Right atrium auricular region (tissue), 2 donors: ENCODE measurements at places on chromosomes 6 and 20.

- no peak overlapping the region for H3K4me3 ChIP-seq
- DNase-seq: no peak
- no peaks in the 10 kb centered on the region for H3K36me3 ChIP-seq
- no peak overlapping the region for H3K27ac ChIP-seq
These were observed 118.5 kb downstream of the GFRAL start for GRCh38 chr6:55445648-55446204.

DNA sequence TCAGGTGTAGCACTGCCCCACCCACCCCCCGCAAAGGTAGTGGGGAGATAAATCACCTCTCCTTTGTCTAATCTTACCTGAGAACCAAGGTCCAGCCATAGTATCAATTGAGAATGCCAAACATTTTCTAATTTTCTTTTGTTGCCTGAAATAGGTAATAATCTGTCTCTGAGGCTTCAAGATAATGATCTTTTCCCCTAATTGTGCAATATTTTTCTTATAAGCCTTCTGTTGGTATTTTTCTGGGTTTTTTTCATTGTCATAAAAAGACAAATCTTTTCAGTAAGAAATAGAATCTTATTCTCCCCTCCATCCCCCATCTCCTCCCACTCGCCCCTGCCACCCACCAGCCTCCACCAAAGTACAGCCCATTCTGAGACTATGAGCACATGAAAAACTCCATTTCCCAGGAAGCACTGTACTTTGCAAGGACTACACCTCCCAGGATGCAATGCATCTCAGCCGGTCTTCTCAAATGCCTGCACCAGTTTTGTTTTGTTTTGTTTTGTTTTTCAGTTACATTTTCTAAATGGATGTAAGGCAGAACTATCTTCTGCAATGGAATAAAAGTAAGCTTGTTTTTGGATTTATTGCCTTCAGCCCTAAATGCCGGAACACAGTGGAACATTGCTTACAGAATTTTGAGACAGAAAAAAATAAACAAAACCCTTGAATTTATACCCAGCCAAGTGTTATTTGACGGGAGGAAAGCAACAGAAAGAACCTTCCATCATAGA is 268.0 kb downstream of the TFAP2A start:
- H3K36me3 ChIP-seq: no peaks in the 10 kb centered on the region
- H3K27me3 ChIP-seq: no peaks in the 10 kb centered on the region
- H3K4me1 ChIP-seq: no peaks in the 10 kb centered on the region
- peak overlapping the region; percentile 10 for H3K4me3 ChIP-seq
- H3K27ac ChIP-seq: no peak overlapping the region

- peak overlapping the region; percentile 45 for H3K27ac ChIP-seq
- no peak for DNase-seq
- H3K36me3 ChIP-seq: no peaks in the 10 kb centered on the region
- H3K27me3 ChIP-seq: no peaks in the 10 kb centered on the region
- H3K4me3 ChIP-seq: no peak overlapping the region
These were observed 59.7 kb upstream of the SNX9 start for GRCh38 chr6:157763129-157763903.

DNA sequence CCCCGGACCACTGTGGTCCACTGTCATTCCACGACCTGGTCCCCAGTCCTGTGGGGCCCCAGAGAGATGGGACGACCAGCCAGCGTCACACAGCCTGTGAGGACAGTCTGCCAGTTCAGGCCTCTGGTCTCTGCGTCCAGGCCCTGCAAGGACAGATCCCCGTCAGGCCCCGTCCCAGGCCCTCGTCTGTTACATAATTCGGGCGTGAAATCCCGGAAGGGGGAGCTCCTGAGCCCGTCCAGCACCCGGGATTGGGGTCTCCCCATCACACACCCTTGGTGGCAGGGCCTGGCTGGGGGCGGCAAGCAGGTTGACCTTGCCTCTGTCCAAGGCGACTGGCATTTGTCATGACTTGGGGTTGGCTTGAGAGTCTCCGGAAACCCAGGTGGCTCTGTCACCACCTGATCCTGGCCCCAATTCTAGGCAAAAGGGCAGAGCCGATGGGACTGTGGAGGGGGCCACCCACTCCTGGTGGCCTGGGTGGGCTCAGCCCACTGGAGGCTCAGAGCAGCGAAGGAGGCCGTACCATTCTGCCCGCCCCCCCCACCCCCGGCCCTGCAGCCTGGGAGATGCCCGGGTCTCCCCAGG is 73.8 kb upstream of the GATA5 start:
- H3K36me3 ChIP-seq: peaks cover 37% of the 10 kb centered on the region
- peak overlapping the region; percentile 72 for H3K4me3 ChIP-seq
- peaks cover 36% of the 10 kb centered on the region for H3K4me1 ChIP-seq

DNA sequence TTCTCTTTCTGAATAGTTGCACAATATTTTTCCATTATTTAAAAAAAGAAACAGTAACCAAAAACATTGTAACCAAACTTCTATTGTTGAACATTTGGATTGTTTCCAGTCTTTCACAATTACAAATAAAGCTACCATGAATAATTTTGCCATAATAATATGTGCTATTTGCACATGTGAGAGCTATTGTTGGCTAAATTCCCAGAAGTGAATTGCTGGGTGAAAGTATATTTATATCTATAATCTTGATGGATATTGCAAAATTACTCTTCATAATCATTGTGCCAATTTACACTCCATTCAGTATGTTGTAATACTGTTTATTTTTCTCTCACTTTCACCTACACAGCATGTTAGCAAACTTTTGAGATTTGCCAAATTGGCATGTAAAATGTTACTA is 36.6 kb upstream of the SLC22A16 start:
- H3K36me3 ChIP-seq: no peaks in the 10 kb centered on the region
- DNase-seq: no peak
- H3K4me1 ChIP-seq: no peaks in the 10 kb centered on the region

DNA sequence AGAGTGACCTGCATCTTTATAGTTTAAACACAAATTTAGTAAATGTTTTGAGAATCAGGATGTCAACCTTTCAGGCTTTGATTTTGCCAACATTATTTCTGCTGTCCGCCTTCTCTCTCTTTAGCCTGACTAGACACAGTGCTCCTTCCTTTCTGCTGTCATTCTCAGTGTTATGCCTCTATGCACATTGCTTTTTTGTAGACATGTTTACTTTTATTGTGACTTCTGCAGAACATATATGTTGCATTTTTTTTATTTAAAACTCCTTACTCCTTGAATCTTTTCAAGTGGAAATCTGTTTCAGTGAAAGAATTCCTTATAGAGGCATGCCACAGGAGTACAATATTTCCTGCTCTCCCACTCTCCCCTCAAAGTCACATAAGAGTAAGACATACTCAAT is 64.2 kb downstream of the LAMA4 start:
- H3K4me3 ChIP-seq: no peak overlapping the region
- no peak overlapping the region for H3K27ac ChIP-seq
- peaks cover 4% of the 10 kb centered on the region for H3K4me1 ChIP-seq
- no peak for DNase-seq
- H3K27me3 ChIP-seq: no peaks in the 10 kb centered on the region

GRCh38 chr6:143110996-143111395 is 50.3 kb downstream of the AIG1 start:
- no peaks in the 10 kb centered on the region for H3K36me3 ChIP-seq
- H3K4me1 ChIP-seq: no peaks in the 10 kb centered on the region
- H3K27ac ChIP-seq: no peak overlapping the region

DNA sequence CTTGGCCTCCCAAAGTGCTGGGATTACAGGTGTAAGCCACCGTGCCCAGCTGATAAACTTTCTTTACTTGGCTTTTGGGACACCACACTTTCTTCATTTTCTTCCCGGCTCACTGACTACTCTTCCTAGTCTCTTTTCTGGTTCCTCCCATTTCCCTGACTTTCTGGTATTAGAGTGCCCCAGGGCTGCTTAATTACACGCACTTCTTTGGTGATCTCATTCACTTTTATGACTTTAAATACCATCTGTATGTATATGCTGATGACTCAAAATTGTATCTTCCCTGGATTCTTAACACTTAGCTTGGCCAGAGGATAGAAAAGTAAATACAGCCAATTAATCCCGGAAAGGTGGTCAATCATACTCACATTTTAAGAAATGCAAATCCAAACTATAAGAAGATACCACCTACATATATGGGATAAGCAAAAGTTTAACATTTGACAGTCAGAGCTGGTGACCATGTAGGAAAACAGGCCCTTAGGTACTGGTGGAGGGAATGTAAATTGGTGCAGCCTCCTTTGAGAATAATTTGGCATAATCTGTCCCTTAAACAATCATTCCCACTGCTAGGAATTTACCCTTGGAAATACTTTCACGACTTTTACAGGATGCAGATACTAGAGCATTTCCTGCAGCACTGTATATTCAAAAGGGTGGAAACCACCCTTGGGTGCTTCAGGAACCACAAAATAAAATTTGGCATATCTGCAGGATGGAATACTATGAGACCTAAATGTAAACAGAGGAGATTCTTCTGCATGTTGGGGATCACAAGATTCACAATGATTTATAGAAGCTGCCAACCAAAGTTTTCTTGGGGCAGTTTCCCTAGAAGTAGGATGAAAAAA is 9.4 kb upstream of the NANP start:
- no peak overlapping the region for H3K27ac ChIP-seq
- H3K4me3 ChIP-seq: no peak overlapping the region
- no peak for DNase-seq
- no peaks in the 10 kb centered on the region for H3K27me3 ChIP-seq
- H3K36me3 ChIP-seq: peaks cover 4% of the 10 kb centered on the region

DNA sequence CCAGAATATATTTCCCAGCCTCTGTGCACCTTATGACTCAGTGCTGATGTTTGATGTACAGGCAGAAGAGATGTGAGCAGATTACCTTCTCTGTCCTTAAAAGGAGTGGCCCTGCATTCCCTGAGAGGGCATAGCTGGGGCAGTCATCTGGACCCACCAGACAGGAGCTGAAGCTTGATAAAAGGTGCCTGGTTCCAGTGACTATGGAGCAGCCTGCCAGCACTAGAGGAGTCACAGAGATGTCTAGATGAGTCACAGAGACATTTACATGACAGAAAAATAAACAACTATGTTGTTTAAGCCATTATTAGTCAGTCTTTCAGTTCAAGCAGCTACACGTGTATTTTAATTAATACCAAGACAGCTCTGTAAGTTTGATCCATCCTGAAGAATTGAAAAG is 237.1 kb upstream of the MOCS1 start:
- DNase-seq: no peak
- no peaks in the 10 kb centered on the region for H3K4me1 ChIP-seq
- H3K36me3 ChIP-seq: no peaks in the 10 kb centered on the region
- no peak overlapping the region for H3K4me3 ChIP-seq
- H3K27me3 ChIP-seq: no peaks in the 10 kb centered on the region
- H3K27ac ChIP-seq: no peak overlapping the region

DNA sequence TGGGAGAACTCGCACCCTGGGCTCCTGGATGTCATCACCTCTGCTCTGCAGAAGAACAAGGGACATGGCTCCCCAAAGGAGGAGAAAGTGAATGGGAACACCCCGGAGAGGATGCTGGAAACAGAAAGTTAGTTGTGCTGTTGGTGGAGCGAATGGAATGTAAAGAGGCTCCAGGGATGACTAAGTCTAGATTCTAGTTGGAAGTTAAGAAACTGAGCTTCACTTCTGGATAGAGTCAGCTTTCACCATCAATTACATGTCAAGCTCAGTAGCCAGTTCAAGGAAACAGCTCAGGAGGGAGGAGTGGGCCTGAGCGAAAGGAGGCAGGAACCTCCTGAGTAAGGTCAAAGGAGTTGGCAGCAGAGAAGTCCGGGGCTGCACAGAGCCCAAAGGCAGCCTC is 132.1 kb upstream of the ARID1B start:
- H3K27ac ChIP-seq: no peak overlapping the region
- no peaks in the 10 kb centered on the region for H3K36me3 ChIP-seq
- no peaks in the 10 kb centered on the region for H3K4me1 ChIP-seq
- no peak for DNase-seq
- no peak overlapping the region for H3K4me3 ChIP-seq

DNA sequence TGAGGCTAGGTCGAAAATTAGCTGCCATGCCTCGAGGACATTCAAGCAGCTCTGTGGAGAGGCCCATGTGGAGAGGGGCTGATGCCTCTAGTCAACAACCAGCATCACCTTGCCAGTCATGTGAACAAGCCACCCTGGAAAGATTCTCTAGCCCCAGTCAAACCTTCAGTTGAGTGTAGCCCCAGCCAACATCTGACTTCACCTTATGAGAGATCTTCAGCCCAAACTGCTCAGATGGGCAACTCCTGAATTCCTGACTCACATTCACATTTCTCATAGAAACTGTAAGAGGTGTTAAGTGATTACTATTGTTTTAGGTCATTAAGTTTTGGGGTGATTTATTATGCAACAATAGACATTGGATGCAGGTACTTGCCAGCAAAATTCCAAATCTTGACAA is 44.9 kb downstream of the GJA10 start:
- H3K36me3 ChIP-seq: no peaks in the 10 kb centered on the region
- H3K4me3 ChIP-seq: no peak overlapping the region
- no peak overlapping the region for H3K27ac ChIP-seq

DNA sequence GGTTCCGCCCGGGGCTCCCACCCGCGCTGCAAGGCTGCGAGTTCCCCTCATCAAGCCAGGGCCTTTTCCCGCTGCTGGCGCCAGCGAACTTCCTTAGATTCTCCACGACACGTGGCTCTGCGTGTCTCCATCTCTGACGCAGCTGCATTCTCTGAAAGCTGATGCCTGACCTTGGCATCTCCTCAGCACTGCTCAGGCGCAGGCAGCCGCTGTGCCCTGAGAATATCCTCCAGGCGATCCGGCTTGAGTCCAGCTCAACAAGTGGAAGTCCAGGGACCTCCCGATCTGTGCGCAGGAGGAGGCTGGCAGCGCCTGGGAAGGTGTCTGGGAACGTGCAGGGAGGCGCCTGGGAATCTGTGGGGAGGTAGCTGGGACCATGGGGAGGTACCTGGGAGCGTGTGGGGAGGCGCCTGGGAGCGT is 171.2 kb upstream of the THBS2 start:
- DNase-seq: no peak
- no peak overlapping the region for H3K27ac ChIP-seq
- no peaks in the 10 kb centered on the region for H3K4me1 ChIP-seq
- no peaks in the 10 kb centered on the region for H3K36me3 ChIP-seq

DNA sequence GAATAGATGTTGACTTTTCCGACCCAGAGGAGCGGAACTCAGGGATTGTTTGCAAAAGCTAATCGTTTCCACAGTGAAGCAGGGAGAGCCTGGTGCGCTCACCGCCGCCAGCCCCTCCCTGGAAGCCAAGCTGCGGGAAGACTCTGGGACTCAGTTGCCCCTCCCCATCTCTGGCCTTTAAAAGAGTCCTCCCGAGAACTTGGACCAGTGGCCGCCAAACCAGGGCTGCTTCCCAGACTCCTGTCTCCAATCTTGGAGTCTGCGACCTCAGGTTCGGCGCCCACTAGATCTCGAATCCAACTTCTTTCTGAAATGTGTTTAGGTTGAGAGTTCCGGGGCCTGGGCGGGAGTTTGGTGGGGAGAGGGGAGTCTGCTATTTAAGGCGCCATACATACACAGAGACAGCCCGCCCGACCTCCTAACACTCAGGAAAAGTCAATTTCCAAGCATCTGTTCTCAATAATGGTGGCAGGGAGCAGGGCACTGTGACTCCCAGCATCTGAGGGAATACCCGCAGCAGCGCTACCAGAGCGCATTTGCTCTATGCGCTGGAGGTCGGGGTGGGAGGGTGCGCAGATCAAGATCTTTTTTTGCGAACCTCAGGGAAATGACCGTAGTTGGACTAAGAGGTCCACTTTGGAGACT is 800 bp upstream of the GRIK2 start:
- no peaks in the 10 kb centered on the region for H3K27me3 ChIP-seq
- H3K4me1 ChIP-seq: peaks cover 9% of the 10 kb centered on the region
- no peak overlapping the region for H3K27ac ChIP-seq
- H3K36me3 ChIP-seq: no peaks in the 10 kb centered on the region
- DNase-seq: no peak
